Stimulated activated CD4-positive, alpha-beta T cell treated with anti-CD3 and anti-CD28 coated beads, Interleukin-4, amount 100 ng/mL, for 1 hour (primary cell): ENCODE measurements at places on chromosomes 7 and 10.
A peak's percentile ranks its signal among the peaks of the same experiment; 100 is the strongest.

- no peak for DNase-seq
Measured at GRCh38 chr10:91536733-91537132, 96.1 kb downstream of the PPP1R3C start.

DNA sequence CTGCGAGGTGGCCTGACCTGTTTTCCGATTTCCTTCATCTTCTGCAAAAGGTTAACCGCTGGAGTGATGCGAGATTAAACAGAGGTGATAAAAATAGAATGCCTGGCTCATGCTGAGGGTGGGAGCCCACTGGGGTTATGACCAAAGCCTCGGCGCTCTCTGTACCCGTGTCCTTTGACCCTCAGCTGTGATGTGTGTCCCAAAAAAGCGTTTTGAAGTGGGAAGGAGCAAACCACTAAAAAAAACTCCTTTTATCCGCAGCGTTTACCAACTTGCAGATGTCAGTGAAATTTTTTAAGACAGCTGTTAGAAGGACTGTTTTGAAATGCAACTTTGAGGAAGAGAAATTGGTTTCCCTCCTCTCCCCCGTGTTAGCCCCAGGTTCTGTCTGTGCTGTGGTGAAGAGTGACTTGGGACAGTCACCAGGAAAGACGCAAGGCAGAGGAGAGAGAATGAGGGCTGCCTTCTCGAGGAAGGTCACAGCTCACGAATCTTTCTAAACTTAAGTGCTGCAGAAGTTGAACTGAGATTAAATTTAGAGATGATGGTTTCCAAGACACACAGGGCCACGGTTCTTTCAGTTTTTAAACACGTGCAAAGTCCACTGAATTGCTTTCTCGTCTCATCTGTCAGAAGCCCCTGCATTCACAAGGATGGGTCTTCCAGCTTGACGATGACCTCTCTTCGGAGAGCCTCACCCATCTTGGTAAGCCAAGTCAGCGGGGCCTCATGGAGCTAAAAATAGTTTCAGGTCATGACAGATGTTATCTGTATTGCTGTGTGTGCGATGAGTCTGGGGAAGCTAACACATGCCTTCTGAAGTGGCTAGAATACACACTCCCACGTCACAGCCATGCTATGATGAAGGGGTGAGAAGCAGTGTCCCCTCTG, 27.6 kb downstream of the AMZ1 start:
- peak; percentile 36 for DNase-seq

- no peak for DNase-seq
Measured at GRCh38 chr7:130139193-130139960, 65.8 kb downstream of the TMEM209 start.

- DNase-seq, result no peak
Measured at GRCh38 chr10:27503498-27504006, 552 bp upstream of the RAB18 start.

DNA sequence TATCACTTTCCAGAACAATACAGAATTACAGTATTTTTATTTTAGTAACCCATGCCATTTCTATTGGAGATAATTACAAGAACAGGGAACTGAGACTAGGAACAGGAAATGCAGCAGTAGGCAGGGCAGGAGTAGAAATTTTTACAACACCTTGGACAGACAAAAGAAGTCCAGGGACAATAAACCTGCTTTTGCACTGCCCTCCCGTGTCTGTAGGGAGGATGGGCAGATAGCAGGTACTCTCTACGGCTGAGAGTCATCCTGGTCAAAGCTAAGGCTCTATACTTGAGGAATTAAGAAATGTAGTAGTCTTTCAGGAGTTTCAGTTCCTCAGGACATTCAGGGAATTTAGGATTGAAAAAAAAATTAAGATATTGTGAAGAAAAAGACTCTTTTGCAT, 63.4 kb downstream of the VAX1 start:
- no peak for DNase-seq

DNA sequence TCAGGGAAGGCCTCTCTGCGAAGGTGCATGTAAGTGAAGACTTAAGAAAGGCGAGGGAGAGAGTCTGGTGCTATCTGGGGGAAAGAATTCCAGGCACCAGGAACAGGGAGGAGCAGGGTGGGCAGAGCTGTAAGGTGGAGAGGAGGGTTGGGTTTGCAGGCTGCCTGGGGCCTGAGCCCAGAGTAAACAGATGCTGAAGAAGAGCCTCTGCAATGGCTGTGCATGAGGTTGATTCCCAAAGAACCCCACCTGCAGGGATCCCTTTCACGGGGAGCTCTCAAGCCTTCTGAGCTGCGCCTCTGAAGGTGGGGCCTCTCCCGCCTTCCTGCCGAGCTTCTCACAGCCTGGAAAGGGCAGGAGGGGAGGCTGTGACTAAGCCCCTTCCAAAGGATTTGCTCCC, 115.1 kb downstream of the RNF216 start:
- no peak for DNase-seq

DNA sequence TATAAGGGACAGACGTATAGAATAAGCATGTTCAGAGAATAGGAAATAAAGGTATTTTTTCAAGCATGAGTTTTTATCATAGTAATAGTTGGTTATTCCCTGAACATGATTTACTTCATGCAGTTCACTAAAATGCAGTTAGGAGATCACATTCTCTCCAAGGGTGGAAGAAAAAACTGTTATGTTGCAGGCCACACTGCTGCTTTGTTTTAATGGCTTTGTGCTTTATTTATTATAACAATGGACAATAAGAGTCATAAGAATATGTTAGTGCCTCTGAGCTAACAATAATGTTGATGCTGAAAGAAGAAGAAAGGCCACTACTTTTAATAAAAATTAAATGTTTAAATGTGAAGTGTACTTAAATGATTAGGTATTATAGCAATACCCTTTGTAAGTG, 78.5 kb upstream of the GATAD1 start:
- DNase-seq, result no peak
